ENCODE measurements at places on chromosomes 11 and 22. TPM values are rescaled to one million over a fixed set of nuclear protein-coding genes. Genes with fewer than 3 reads are reported as not detected.

DNA sequence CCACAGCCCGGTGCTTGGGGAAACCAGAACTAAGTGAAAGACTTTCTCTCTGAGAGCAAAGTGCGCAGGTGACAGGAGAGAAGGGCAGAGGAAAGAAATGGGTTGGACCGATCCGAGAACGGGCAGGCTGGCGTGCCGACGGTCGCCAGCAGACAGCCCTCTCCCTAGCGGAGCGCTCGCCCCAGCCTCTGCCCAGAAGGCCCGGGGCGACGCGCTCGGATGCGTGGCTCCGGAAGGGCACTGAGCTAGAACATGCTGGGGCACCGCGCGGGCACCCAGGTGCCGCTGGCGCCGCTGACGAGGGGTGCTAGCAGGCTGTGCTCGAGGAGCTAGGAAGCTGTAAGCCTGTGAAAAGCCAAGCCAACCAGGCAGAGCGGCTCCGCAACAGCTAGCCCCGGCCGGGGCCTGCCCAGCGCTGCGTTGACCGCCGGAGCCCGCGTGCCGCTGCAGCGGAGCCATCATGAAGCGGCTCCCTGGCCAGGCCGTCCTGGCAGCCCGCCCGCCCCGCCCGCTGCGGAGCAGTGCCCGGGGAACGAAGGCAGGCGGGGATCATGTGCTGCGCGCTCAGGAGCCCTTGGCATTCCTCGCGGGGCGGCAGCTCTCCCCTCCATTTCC lies 22.1 kb upstream of the RRAS2 start:
- DNase-seq = peak; percentile 82

- no peak for DNase-seq
These were observed 76.9 kb upstream of the TCF20 start for GRCh38 chr22:42347281-42347824.

DNA sequence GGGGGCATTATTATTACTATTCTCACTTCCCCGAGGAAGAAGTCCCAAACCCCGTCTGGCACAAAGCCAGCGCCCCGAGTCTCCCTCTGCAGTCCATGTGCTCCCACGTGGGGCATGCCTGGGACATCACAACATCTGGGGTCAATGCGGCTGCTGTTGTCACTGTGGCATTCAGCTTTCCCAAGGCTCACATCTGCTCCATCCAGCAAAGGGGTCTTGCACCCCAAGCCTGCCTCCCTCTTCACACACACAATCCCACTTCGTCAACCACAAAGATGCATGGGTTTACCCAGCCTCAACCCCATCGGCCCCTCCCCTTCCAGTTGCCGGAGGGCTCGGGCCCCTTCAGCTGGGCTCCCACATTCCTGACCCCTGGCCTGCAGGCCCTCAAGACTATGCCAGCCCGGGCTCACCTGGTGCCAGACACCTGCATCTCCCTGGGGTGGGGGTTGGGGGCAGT lies 23.5 kb upstream of the RTN4R start:
- no peak for DNase-seq

GRCh38 chr11:33861941-33862589 lies 29.8 kb downstream of the LMO2 start:
- no peak for DNase-seq

GRCh38 chr11:80144897-80145594 lies 704.2 kb upstream of the TENM4 start:
- DNase-seq = no peak

GRCh38 chr11:125494974-125495725 lies 915 bp downstream of the FEZ1 start:
- DNase-seq = peak; percentile 71

DNA sequence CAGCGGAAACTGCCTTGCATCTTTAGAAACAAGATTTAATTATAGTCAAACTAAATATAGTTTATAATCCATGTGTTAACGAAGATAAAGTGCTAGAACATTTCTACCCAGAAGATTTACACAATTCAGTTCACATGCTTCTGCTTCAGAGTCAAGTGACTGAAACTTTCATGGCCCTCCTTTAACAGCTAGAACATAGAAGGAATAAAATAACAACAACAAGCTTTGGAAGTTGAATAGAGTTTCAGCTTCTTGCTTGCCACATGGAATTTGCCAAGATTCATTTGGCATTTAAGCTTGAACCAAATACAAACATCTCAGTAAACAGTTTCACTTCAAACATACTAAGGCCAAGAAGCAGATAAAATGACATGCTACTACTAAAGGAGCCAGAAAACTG lies 676.3 kb upstream of the ANO3 start:
- DNase-seq = no peak

APOA5 gene
- total RNA-seq = not detected

- no peak for DNase-seq
These were observed 13.8 kb downstream of the SMARCB1 start for GRCh38 chr22:23800297-23801237.

- no peak for DNase-seq
These were observed 35.6 kb downstream of the LIMK2 start for GRCh38 chr22:31247726-31248125.

DNA sequence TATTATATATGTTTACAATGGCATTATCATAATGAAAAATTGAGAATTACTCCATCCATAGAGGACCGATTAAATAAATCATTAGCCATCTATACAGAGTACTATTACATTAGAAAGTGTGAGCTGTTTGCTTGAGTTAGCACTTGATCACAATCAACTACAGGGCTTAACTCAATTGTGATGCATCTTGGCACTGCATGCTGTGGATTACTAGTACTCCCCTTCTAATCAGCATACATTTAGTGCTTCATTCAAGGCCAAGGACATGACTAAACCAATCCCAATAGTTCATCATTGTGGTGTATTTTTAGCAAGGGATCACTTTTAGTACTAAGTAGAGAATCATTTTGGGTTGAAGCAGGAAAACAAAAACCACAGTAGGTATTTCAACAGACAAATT lies 23.5 kb upstream of the ARHGAP42 start:
- no peak for DNase-seq

PIH1D2 gene
- total RNA-seq = 1.2 TPM

DNA sequence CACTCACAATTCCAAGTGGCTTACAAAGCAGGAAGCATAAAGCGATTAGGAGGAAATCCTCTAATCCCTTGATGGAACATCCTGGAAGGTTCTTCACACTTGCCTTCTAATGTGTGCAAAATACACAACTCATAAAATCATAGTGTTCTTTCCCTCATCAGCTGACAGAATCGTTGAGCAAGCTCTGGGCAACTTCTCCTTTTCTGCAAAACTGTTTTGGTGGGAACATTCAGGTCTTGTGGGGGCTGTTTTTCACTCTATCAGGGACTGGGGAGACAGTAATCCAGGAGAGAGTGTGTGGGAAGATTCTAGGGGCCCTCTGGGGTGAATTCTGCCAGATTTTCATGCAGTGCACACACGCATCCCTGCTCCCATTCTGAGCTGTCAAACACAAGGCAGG lies 53.2 kb downstream of the IRAG1 start:
- DNase-seq = no peak

DNA sequence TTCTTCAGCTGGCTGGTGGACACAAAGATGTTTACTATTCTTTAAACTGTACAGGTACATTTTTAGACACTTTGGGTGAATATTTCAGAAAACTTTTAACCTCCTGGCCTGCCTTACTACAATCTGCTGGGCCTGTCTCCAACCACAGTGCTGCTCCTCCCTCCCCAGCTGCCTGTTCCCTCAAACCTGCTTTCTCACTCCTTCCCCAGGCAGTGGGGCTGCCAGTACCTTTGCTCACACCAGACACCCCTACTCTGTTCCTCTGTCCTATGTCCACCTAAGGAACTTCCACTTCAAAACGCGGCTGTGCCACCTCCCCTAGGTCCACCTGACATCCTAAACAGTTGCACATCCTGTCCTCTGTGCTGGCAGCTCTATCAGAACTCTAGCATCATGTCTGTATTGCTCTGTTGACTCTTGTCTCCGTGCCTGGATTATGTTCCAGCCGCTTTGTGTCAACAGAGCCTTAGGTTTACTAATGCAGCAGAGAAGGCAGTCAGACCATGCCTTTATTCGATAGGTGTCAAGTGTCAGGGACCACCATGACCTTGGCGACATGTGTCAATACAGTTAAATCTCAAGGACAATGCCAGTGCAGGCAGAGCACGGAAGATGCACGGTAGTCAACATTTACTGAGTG lies 13.4 kb downstream of the ZP1 start:
- no peak for DNase-seq

- DNase-seq = no peak
These were observed 3.5 kb downstream of the KIF18A start for GRCh38 chr11:28104425-28104824.

DNA sequence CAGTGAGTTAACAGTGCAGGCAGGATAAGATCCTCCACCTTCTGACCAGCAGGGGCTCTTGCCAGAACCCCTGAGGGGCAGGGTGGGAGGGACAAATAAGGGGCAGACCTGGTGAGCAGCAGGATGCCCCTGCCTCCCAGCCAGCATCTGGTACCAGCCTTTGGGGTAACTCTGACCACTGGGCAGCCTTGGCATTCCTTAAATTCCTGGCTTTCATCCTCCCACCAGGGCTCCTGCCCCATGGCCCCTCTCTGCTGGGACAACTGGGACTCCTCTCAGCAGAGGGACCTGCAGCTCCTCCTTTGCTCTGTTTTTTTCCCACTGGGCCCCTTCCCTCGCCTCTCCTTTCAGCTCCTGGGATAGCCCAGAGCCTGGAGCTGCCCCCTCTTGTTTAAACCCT lies 98.0 kb upstream of the CD82 start:
- DNase-seq = no peak

DNA sequence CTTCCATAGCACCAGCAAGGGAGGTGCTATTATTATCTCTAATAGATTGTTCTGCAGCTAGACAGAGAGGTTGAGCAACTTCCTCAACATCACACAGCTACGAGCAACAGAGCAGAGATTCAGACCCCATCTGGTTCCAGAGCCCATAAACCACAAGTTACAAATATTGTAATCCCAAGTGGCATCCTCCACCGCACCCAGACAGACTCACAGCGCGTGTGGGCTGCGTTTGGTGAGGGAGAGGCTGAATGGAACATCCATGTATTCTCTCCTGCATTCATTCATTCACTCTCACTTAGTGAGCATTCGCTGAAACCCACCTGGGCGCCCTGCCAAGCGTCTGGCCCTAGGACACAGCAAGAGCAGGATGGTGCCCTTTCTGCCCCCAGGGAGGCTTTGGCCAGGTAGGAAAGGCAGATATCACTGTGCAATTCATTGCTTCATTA lies 33.5 kb downstream of the LIF start:
- no peak for DNase-seq

DNA sequence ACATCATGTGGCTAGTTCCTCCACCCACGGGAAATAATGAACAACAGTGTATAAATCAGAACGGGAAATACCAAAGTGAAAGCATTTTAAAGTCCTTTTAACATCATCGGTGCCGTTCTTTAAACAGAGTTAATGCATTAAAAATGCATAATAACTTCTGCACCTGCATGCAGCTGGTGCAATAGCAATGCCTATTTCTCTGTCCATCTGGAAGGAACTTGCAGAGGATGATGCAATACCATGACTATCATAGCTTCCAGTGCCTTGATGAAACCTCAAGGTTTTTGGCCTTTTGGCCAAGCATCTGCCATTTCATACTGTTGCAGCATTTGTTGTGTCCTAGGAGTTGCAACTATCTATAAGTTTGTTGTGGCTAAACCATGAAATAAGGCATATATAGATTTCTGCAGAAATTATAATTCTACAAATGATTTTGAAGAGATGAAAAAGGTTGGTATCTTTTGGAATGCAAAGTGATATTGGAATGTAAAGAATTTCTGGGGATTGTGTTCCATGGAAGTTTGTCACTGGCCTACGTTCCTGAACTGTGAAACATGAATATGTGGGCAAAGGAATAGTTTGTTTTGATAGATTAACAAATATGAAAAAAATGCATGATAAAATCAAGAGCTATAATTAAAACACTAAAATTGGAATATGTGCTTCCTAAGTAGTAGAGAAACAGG lies 9.8 kb upstream of the EIF3F start:
- no peak for DNase-seq

GRCh38 chr22:17853073-17853472 lies 78.8 kb upstream of the BID start:
- no peak for DNase-seq

DNA sequence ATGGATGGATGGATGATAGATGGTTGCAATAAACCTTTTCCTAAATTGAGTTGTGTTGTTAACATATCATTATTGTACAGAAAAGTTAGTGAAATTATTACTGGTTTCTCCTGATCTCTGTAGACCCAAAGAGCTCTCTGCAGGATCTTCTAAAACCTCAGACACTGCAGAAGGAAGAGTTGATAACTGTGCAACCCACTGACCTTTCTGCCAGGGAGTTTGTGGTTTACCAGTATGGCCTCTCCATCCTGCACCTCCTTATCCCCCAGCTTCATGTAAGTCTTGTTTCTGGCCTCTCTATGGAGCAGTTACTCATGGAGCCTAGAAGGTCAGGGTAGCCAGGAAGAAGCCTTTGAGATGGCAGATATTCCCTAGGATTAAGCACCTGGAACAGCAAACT lies 45.6 kb downstream of the BTG4 start:
- DNase-seq = no peak

RNF141 gene
- total RNA-seq = 37.9 TPM

DNA sequence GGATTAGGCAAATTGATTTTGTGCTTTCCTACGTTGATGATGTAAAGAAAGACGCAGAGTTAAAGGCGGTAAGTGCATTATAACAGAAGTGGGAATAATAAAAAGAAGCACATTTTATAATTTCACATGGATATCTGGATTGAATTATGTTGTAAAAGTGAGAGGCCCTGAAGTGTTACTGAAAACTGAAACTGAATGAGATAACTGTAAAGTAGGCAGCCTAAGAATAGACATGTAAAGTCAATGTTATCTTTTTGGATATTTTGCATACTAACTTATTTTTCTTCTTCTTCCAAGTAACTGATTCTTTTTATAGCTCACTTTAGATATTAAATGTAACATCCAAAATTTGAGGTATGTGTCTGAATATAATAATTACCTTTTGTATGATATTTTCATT lies 28.3 kb downstream of the ANO5 start:
- DNase-seq = no peak

- no peak for DNase-seq
These were observed 62.0 kb upstream of the YPEL1 start for GRCh38 chr22:21797444-21798221.

- DNase-seq = no peak
These were observed 37.7 kb upstream of the GNB1L start for GRCh38 chr22:19892257-19892879.

DNA sequence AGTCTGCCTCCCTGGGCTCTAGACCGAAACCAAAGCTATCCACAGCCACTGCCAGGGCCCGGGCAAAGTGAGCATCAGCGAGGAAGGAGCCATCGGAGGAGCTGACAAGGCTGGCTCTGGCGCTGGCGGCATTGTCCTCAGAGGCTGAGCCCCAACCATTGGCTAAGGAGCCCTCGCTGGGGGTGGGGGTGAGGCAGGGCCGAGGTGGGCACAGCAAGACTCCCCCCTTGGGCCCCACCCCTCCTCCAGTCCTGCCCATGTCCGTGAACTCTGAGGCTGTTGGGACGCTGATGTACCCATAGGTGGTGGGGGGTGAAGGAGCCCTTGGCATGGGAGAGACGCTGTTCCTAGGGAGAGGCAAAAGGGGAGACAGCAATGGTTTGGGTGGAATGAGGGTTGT lies 11.2 kb downstream of the ROBO4 start:
- peak; percentile 21 for DNase-seq

OR8D4 gene
- total RNA-seq = not detected

RIC3 gene
- 11.7 TPM for total RNA-seq

ART5 gene
- total RNA-seq = 2.5 TPM

All from Right ventricle myocardium inferior (tissue), 1 donor.